ENCODE measurements at places on chromosomes 7 and 10.

DNA sequence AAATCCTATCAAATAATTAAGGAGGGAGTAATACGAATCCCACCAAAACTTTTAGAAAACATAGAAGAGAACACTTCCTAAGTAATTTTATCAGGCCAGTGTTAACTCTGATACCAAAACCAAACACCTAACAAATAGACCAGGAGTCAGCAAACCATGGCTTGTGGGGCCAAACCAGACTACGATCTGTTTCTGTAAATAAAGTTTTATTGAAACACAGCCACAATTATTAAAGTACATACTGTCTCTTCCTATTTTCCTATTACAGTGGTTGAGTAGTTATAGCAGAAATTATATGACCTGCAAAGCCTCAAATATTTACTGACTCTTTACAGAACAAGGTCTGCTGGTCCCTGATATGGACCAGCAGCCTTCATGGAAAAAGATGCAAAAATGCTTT is 73.1 kb upstream of the ELN start:
- no peak for DNase-seq

DNA sequence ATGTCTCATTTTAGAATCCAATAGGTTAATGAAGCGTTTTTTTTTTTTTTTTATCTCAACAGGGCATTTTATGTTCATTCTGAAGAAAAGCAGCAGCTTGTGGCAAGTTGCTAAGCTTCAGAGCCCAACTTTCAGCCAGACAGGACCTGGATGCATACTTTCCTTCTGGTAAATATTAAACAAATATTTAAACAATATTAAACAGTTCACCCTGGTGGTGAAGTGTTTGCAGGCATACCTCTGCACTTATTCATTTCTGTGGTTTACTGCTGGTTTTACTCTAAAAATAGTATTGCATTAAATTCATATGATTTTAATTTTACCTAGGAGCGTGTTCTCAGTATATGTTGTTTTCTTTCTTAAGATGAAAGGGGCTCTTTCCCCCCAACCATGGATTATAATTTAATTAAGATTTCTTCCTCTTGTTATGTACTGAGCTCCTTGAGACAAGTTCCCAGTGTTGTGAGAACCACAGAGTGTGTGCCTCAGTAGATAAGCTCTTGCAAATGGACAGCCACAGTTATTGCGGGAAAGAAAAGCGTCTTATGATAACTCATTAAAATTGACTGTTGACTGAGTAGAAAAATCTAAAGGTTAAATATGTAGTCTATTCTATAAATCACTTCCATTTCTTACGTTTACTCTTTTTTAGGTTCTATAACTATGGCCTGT is 155.8 kb downstream of the MALRD1 start:
- DNase-seq = no peak

GRCh38 chr10:44435196-44435595 is 50.3 kb upstream of the CXCL12 start:
- DNase-seq = no peak

- no peak for DNase-seq
Measured at GRCh38 chr10:369684-370448, 234.6 kb downstream of the ZMYND11 start.

- DNase-seq = no peak
Measured at GRCh38 chr7:142516038-142516501, 233.2 kb upstream of the PRSS1 start.

DNA sequence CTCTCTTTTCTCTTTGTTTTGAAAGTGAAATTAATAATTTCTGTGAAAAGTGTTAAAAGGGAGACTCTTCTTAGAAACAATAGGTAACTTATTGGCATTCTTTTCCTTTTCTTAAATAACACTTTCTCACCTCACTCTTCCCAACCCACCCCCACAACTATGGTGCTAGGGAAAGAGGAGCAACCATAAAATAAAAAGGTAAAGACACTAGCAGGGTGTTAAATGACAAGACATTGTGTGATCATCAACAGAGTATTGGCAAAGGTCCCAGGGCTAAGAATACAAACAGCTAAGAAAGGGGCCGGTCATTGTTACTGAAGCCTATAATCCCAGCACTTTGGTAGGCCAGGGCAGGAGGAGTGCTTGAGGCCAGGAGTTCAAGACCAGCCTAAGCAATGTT is 183.7 kb downstream of the NEBL start:
- no peak for DNase-seq

- no peak for DNase-seq
Measured at GRCh38 chr10:71457908-71458307, 61.2 kb downstream of the CDH23 start.

- DNase-seq = no peak
Measured at GRCh38 chr10:101838416-101838970, 5.1 kb downstream of the KCNIP2 start.

GRCh38 chr7:130286881-130287280 is 6.1 kb upstream of the CPA4 start:
- no peak for DNase-seq

GRCh38 chr10:123096452-123096851 is 39.3 kb upstream of the HMX3 start:
- DNase-seq = no peak

DNA sequence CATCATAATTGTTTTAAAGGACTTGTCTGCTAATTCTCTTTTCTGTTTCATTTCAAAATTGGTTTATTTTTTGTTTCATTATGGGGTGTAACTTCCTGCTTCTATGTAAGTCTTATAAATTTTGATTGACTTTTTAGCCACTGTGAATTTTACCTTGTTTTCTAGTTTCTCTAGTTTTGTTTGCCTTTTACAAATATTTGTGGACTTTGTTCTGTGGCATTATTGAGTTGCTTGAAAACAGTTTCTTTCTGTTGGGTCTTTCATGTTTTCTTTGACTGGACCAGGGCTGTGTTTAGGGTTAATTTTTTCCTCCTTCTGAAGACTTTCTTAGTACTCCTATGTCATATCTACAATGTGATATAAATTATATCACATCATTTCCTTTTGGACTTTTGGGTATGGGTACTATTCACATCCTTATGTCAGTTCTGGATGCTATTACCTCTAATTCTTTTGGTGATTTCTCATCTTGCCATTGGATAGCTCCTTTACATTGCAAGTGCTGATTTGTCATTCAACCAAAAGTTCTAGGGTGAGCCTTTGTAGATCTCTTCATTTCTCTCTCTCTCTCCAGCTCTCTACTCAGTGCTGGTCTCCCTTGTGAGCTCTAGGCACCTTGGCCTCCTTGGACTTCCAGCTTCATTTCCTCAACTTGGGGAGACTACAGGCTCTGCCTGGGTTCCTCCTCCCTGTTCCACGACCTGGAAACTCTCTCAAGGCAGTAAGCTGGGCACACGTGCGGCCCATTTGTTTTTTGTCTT is 36.9 kb downstream of the MLLT10 start:
- DNase-seq = no peak

- no peak for DNase-seq
Measured at GRCh38 chr7:144133307-144133706, 10.3 kb downstream of the OR2A14 start.

GRCh38 chr10:103632247-103632642 is 138.7 kb downstream of the NEURL1 start:
- no peak for DNase-seq

DNA sequence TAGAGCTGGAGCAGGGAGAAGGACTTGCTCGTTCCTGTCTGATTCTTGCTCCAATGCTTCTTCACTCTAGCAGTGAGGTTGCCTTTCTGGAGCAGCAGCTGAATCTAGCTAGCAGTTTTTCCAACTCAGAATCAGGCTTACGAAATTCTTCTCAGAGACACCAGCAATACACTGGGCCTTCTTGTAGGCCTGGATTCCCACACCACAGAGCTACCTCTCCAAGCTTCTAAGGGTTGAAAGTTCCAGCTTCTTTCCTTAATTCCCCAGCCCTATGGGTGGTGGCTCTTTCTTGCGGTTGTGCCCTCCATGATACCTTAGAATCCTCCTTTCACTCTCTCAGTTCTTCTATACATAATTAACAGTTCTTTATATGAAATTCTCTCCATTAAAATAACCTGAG is 586.6 kb downstream of the INHBA start:
- no peak for DNase-seq

DNA sequence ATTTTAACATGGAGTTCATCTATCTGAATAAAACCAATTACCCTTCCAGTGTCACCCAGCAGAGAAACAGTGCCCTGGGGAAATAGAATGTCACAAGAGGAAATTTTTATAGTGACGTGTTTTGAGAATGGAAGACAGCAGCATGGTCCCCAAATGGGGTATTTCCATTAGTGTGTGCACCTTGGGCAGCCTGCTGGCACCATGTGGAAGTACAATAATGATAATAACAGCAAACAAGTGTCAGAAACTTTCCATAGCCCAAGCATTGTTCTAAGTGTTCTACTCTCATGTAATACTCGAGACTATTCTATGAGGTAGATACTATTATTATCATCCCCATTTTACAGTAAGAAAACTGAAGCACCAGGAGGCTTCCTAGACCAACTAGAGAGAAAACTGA is 2.2 kb upstream of the PDE1C start:
- no peak for DNase-seq

DNA sequence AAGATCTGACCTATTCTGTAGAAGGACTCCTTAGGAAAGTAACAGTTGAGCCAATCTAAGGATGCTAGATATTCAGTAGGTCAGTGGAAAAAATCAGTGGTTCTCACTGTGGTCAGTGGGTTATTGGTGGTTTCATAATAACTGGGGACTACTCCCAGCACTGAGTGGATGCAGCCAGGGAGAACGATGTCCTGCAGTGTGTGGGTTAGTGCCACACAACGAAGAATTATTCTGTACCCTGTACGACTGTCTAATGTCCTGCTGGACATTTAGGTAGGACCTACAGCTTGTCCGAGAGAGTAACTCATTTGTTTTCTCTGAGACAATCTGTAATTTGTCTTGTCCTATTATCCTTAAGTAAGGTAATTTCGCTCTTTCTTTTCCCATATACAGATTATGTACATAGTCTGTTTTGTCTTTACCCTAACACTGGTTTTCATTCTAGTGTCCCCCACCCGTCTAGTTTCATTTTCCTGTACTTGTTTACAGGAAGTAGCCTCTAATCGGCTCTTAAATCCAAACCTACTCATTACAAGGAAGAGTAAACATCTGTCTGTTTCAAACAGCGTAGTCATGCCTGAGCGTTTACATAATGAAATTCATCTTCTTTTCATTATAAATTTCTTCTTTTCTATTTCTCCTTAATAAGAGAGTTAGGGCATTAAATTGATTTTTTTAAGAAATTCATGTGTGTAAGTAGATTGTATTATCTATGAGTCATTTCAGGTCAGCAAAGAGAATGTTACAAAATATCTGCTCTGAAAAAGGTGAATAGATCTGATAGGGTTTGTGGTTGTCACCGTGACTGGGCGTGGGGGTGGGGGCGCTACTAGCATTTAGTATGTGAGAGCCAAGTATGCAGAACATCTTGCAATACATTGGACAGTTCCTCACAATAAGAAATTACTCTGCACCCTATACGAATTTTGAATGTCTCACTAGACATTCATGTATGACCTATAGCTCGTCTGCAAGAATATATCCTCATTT is 8.3 kb upstream of the ZC3HAV1L start:
- DNase-seq = no peak

DNA sequence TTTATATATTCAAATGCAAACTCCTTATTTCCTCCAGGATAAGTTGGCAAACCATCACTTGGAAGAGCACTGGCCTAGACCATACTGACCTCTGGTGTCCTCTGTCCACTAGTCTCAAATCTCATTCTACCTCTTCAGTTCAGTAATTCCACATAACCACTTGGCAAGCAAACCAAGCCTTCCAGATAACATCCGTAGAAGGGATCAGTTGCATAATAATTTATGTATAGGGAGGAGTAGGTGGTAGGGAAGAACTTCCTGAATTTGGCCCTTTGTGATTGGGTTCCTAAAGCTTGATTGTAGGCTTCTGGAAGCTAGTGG is 55.0 kb downstream of the WAC start:
- DNase-seq = no peak

DNA sequence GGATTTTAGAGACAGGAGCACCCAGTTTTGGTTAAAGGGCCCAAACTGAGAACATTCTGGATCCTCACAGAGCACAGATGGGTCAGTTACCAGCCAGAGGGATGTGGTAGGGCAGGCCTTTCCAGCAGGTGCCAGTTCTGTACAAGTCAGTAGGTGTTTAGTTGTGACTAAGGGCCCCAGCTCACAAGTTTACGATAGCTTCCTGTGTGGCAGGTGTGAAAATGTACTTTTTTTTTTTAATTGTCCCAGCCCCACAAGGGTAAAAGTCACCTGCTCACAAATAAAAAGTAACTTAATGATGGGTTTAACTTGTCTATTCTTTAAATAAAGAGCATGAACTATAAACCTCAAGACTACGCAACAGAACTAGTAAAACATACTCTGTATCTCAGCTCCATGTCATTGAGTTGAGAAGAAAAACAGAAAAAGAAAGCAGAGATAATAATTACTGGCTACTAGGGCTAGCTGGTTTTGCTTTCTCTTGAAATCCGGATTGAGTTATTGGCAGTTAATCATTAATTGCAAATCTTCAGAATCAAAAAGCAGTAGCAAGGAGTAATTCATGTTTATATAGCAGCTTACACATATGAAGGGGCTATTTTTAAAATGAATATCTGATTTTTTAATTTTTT is 15.4 kb downstream of the NFE2L3 start:
- no peak for DNase-seq

DNA sequence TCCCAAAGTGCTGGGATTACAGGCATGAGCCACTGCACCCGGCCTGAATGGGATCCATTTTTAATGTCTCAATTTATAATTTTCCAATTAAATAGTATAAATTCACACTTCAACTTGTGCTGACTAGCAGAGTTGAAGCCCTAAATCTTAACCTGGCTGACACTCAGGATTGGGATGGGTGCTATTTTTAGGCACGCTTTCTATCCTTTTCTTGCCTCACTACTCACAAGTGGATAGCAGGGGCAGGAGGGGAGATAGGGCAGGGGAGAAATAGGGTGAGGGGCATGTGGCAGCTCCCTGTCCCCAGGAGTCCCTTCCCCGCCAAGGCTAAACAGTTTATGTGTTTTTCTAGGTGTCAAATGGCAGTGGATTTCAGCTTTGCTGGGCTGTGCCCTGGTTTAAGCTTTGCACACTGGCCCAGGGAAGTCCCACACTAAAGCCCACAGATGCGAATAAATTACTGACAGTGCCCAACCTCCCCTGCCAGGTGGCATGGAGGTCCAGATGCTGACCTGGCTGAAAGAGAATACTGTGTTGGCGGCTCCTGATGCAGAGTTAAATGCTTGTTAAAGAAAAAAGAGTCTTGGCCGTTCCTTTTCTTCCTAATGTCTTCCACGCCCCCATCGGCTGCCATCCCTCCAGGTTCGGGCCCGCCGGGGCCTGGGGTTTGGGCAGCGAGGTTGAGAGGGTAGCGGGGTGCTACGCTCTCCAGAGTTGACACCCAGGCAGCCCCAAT is 36.2 kb upstream of the EFCAB10 start:
- DNase-seq = no peak

DNA sequence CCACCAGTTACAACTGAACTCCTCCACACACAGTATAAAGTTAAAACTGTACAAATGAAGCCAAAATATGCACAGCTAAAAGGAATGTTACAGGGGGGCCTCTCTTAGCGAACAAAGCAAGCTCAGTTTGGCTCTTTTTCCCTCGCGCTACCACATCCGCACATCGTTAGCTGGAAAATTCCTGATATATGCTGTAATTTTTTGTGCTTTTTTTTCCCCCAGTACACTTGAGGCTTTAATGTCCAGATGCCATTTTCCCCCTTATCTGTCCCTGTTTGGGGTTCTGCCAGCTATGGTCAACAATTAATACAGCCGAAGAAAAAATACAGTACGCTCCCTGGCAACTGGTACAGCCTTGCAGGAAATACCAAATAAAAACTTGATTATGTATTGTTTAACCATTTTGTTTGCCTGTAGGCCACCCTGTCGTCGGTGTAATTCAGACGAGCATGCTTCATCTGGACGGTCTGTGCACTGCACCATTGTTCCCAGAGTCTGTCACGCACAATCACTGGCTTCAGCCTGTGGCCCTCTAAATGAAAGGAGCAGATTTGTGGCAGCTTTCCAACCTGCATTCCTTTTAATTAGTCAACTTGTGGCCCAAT is 108.1 kb upstream of the FAM133B start:
- no peak for DNase-seq

Measured in GM12864 (cell line).